ENCODE measurements at places on chromosomes 4 and X. TPM values are rescaled to one million over a fixed set of nuclear protein-coding genes. Genes with fewer than 3 reads are reported as not detected.

The SMR3B gene
- not detected for total RNA-seq

DNA sequence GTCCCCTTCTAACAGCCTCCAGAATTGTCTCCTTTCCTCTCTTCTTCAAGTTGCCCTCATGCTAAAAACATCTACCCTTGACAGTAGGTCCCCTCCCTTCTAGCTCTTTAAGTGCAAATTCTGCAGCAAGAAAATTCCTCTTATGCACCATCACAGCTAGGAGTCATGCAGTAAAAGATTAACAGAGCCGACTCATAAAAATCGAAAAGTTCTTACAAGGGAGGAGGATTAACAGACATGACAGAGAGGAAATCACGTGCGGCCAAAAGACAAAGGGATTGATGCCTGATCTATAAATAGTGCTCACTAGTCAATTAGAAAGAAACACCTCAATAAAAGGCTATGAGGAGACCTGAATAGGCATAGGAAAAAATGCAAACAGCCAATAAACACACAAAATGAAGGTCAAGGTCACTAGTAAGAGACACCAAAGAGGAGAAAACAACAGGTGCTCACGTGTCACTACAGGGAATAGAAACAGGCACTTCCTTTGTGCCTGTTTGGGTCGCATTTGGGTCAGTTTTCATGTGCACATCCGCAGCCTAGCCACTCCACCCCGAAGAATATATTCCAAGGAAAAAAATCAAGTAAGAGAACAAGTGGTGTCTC, 3.4 kb downstream of the RNF212 start:
- H3K4me1 ChIP-seq = peaks cover 18% of the 10 kb centered on the region
- peak overlapping the region; percentile 11 for H3K27ac ChIP-seq

DNA sequence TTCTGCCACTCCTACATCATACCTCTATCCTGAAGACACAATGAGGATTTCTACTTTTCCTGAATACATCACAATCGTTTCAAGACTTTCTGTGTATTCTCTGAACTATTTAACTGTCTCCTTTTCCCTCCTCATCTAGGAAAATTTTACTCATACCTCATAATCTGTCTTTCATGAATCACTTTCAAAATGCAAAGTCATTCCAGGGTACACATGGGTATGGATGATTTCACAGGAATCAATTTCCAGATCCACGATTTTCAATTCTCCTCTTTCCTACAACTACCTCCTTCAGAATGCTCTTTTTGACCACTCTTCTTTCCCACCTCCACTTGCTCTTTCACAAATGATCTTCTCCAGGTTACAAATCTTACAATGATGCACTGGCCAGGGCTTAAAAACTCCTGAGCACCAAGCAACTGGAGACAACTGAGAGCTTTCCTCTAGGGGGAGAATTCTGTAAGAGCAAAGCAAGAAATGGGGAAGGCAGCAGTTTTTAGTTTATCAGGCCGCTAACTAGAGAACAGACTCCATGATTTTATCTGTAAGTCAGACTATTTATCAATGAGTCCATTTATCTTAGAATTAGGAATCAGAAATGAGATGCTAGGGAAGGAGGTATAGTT, 116.4 kb downstream of the PPP3CA start:
- peaks cover 2% of the 10 kb centered on the region for H3K36me3 ChIP-seq
- H3K27me3 ChIP-seq = no peaks in the 10 kb centered on the region
- no peak for DNase-seq
- peaks cover 24% of the 10 kb centered on the region for H3K4me1 ChIP-seq

GRCh38 chr4:167079762-167080161, 154.5 kb downstream of the SPOCK3 start:
- no peak overlapping the region for H3K27ac ChIP-seq
- H3K4me1 ChIP-seq = no peaks in the 10 kb centered on the region
- H3K27me3 ChIP-seq = no peaks in the 10 kb centered on the region
- H3K36me3 ChIP-seq = no peaks in the 10 kb centered on the region
- H3K4me3 ChIP-seq = no peak overlapping the region

The GJB1 gene
- not detected for total RNA-seq

- DNase-seq = no peak
- no peaks in the 10 kb centered on the region for H3K36me3 ChIP-seq
- peaks cover 10% of the 10 kb centered on the region for H3K4me1 ChIP-seq
- H3K27me3 ChIP-seq = no peaks in the 10 kb centered on the region
- H3K4me3 ChIP-seq = no peak overlapping the region
These were observed 86.7 kb downstream of the NHSL2 start for GRCh38 chrX:71997320-71997719.

DNA sequence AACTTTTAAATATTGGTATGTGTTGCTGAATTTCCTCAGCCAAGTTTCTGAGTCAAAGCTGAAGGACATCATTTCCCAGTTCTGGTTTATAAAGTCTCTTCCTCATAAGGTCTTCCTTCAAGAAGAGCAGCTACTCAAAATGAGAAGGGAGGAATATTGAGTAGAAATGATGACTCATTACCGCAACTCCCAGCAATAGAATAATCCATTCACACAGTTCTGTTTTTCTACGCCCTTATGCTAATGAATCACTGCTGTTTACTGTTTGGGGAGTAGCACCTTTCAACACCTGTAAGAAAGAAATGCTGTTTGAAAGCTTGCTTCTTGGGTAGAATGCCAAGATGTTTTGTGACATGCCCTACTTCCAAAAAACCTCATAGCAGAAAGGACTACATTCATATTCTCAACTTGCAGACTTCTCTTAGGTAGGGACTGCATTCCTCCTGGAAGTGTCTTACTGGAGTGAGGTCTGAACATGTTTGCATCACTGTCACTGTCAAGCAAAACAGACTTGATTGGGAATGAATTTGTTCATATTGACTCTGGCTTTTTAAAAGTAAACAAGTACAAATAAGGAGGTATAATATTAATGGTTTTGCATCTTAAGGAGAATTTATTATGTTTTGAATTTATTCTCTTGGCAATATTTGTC, 147.2 kb upstream of the BANK1 start:
- H3K4me3 ChIP-seq = no peak overlapping the region
- H3K27ac ChIP-seq = no peak overlapping the region
- H3K27me3 ChIP-seq = peaks cover 9% of the 10 kb centered on the region
- H3K4me1 ChIP-seq = peaks cover 2% of the 10 kb centered on the region
- peaks cover 1% of the 10 kb centered on the region for H3K36me3 ChIP-seq

GRCh38 chrX:11745881-11746280, 12.2 kb upstream of the MSL3 start:
- no peaks in the 10 kb centered on the region for H3K36me3 ChIP-seq
- peaks cover 4% of the 10 kb centered on the region for H3K27me3 ChIP-seq
- peaks cover 3% of the 10 kb centered on the region for H3K4me1 ChIP-seq
- H3K4me3 ChIP-seq = no peak overlapping the region
- no peak overlapping the region for H3K27ac ChIP-seq

- H3K27me3 ChIP-seq = no peaks in the 10 kb centered on the region
- H3K4me1 ChIP-seq = peaks cover 44% of the 10 kb centered on the region
- peak; percentile 26 for DNase-seq
- peaks cover 7% of the 10 kb centered on the region for H3K36me3 ChIP-seq
These were observed 669 bp downstream of the IRF2 start for GRCh38 chr4:184473499-184474262.

The UGT2B17 gene
- total RNA-seq = not detected

- DNase-seq = no peak
- H3K4me1 ChIP-seq = no peaks in the 10 kb centered on the region
- H3K27me3 ChIP-seq = no peaks in the 10 kb centered on the region
These were observed 669.6 kb upstream of the FAM241A start for GRCh38 chr4:111475666-111476065.

- no peaks in the 10 kb centered on the region for H3K4me1 ChIP-seq
- H3K36me3 ChIP-seq = no peaks in the 10 kb centered on the region
- no peak overlapping the region for H3K4me3 ChIP-seq
- H3K27me3 ChIP-seq = no peaks in the 10 kb centered on the region
- H3K27ac ChIP-seq = no peak overlapping the region
- DNase-seq = no peak
These were observed 11.5 kb upstream of the GABRE start for GRCh38 chrX:151985955-151986354.

The MAGEA6 gene
- not detected for total RNA-seq
